SHP77 treated with DMSO at 0.1 percent for 48 hours (cell line): ENCODE measurements at places on chromosomes 13 and 19.

GRCh38 chr19:10555610-10555973 lies 10.2 kb downstream of the KRI1 start:
- no peak for DNase-seq

DNA sequence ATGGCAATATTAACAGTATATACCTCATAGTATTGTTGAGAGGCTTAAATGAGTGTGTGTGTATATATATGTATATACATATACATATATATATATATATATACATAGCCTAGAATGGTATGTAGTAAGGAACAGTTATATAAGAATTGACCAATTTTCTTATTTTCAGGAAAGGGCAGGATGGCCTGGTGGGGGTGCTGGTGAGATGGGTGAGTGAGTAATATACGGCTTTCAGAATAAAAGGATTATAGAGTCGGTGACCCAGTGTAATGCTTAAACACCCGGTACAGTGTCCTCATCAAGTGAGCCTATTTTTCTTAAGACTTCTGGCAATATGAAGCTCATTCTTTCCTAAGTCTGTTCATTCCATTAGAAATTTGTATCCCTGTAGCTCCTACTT lies 11.7 kb upstream of the FAM216B start:
- no peak for DNase-seq

GRCh38 chr19:5424192-5424973 lies 30.8 kb upstream of the ZNRF4 start:
- no peak for DNase-seq

DNA sequence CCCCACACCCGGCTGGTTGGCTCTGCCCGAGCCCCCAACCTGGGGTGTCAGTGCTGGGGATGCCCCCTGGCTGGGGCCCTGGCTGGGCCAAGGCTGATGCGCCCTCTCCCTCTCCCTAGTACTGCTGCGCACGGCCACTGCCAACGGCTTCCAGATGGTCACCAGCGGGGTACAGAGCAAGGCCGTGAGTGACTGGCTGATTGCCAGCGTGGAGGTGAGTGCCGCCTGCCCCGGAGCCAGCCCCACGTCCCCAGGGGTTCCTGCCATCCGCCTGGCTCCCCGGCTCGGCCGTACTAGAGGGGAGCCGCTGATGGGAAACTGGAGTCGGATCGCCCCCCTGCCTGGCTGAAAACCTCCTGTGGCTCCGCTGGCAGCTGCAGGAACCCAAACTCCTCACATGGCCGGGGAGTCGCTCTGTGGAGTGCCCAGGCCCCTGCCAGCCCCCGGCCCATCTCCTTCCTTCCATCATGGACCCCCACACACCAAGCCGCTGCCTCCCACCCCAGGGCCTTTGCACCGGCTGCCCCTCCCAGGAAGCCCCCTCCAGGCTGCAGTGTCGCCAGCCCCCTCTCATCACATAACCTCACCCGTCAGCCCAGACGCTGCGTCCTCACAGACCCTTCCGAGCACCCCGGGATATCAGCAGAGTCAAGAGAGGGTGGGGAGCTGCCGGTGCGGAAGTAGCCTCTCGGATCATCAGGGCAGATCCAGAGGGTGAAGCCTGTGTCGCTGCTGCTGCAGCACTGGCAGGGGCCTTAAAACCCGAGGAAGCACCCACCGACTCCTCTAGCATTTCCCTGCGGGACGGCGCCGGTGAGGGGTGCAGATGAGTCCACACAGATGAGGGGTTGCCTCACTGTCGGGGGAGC lies 10.6 kb downstream of the NCLN start:
- no peak for DNase-seq

DNA sequence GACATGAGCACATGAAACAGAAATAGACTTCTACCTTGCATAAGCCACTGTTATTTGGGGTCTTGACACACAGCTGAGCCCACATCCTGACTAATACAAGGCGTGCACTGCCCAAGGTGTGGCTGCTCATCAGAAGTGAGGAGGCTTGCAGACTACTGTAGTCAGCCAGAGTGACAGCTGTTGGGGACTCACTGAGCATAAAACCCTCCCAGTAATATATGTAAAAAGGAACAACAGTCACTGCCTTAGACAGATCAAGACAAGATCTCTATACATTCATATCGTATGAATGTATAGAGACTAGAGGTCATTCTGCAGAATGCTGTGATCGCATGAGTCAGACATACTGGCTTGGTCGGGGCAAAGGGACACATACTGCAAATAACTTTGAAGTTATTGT lies 4.1 kb upstream of the C1QTNF9B start:
- DNase-seq: no peak

GRCh38 chr13:59356607-59357006 lies 807.1 kb downstream of the DIAPH3 start:
- DNase-seq: peak; percentile 63

GRCh38 chr13:73370066-73370465 lies 311.3 kb downstream of the KLF5 start:
- no peak for DNase-seq

DNA sequence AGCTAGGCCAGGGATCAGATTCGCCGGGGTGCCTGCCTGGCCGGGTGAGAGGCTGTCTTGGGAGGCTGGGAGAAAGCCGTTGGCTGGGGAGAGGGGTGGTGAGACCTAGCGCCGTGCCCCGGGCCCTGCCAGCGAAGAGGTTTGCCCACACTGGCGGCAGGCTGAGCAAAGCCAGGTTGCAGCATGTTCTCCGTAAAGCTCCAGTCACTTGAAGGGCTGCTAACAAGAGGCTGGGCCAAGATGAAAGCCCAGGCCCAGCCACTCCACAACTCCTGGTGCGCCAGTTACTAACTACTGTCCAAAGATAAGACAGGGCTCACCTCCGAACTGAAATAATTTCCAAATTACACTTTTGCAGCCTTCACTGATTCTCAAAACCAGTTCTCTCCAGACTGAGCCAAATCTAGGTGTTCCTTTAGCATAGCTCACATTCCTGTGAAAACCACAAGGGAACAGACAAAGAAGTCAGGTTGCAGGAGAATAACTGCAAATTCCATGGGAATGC lies 16.3 kb downstream of the ELAVL1 start:
- no peak for DNase-seq

GRCh38 chr19:56309511-56310185 lies 5.0 kb downstream of the ZSCAN5A start:
- DNase-seq: peak; percentile 3
